ENCODE measurements at places on chromosomes 13 and 19.

DNA sequence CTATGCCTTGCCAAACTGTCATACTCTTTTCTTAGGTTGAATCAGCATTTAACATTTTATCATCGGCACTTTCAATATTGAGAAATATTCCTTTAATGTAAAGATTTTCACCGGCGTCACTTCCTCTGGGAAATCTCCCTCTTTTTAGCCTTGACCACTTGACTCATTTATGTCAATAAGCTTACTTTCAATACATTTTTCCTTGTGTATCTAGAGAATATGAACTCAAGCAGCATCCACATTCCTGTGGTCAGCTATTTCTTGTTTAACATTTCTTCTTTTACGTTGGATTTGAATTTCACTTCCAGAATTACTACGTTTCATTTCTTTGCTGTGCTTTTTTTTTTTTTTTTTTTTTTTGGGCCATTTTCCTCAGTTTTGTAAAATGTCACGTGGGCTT lies 271.2 kb upstream of the HTR2A start:
- DNase-seq = peak; percentile 62

GRCh38 chr19:34096020-34096915 lies 76.0 kb upstream of the LSM14A start:
- no peak for DNase-seq

GRCh38 chr19:5354403-5354802 lies 13.8 kb upstream of the PTPRS start:
- no peak for DNase-seq

DNA sequence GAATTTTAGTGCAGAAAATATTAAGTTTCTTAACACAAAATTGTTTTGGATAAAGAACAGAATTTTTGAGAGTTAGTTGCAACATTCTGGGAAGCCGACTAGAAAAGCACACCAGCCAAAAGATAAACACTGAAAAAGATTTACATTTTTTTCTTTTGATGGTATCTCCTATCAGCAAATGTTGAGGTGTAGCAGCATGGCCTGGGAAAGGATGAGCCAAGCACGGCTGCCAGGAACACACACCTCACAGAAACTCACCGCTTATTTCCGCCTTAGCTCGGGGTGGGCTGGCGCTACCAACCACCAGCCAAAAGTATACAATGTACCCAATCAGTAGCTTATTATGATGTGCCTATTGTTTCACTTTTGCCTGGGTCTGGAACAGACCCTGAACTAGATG lies 134.7 kb downstream of the MIPEP start:
- no peak for DNase-seq

GRCh38 chr19:57802269-57802668 lies 12.4 kb downstream of the ZNF552 start:
- no peak for DNase-seq
